Inflammatory macrophage treated with lipopolysaccharide for 1 hour (primary cell): ENCODE measurements at places on chromosomes 16 and 17.
A peak's percentile ranks its signal among the peaks of the same experiment; 100 is the strongest.

GRCh38 chr17:33889040-33889439 lies 366.0 kb upstream of the CCL2 start:
- no peak for DNase-seq

DNA sequence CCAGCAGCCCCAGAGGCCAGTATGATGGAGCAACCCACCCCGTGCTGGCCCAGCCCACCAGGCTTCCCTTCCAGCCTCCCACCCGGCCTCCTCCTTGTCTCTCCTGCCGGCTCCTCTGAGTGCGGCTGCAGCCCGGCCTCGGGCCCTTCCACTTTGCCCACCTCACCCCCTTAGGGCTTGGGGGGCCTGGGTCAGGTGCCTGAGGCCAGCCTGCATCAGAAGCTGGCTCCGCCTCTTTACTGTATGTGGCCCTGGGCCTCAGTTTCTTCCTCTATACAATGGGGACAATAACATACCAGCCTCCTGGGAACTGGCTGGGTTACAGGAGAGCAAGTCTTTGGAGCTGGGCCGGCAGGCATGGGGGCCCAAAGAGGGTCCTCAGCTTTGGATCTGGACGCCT lies 221.1 kb upstream of the CIBAR2 start:
- no peak for DNase-seq

GRCh38 chr17:28395968-28396367 lies 10.0 kb downstream of the SLC46A1 start:
- no peak for DNase-seq

- DNase-seq, result no peak
Observed at GRCh38 chr17:43984521-43984920, 19.9 kb upstream of the NAGS start.

- DNase-seq, result no peak
Observed at GRCh38 chr17:9668517-9668916, 23.2 kb downstream of the USP43 start.

DNA sequence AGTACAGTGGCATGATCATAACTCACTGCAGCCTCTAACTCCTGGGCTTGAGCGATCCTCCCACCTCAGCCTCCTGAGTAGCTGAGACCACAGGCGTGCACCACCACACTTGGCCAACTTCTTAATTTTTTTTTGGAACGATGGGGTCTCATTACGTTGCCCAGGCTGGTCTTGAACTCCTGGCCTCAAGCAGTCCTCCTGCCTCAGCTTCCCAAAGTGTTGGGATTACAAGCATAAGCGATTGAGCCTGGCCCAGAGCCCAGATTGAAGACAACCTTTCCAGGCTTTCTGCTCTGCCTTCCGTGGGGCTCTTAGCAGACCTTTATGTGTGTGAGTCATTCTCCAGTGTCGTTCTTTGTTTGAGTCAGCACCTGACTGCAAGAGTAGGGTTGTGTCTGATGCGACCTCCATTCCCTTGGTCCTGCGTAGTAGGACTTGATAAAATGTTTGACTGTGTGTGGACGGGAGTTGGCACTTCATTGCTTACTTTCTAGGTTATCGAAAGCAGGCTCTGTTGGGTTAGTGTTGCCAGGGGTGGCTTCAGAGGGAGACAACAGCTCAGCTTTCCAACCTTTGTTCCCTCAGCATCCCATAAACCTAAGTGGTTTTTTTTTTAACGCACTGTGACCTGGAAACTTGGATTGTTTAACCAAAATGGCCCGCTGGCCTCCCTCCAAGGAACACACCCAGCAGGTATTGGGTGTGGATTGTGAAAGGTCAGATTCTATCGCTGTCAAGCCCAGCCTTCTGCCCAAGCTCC lies 26.4 kb downstream of the EEF2K start:
- no peak for DNase-seq

DNA sequence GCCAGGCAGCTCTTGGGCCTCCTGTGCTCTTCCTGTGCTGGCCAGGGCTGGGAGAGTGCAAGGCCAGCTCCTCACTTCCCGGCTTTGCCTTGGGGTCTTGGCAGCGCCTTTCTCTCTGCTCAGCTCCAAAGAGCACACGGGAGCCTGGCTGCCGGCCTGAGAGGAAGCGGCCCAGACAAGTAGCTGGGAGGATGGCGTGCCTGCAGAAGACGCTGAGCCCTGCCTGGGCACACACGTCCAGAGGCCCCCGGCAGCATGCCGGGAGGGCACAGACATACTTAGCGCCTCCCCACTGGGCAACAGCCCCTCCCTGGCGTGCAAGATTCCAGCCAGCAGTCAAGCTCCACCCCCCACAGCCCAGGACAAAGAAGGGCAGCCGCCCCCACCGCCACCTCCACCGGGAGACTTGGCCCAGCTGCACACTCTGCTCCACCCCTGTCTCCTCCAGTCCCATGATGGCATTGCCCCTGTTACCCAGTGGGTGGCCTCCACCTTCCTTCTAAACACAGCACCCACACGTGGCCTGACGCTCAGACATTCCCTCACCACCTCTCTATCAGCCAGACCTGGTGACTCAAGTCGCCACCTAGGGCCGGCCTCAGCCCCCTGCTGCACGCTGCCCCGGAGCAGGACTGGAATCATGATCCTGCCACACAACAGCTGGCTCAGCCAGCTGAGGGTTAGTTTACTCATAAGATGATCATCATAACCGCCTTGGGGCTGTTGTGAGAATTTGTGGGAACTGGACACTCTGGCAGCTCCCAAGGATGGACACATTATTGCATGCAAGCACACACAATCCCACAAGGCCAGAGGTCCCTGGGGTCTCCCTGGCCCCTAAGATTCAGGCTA lies 12.4 kb downstream of the SGCA start:
- peak; percentile 22 for DNase-seq

DNA sequence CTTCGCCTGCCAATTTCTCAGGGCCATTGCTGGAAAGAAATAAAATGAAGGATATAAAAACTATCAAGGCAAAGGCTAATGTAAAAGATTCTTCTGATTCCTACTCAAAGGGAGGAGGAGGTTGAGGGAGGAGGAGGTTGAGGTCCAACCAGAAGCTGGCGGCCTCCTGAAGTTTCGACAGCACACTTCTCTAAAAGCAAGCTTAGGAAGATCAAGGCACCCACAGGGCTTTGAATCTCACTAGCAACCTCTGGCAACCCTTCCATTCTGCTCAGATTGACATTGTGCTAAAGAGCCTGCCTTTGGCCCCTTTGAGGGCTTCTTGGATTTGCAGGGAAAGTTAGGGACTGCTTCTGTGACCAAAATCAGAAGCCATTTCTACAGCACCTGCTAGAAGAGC lies 81.5 kb upstream of the TNRC6C start:
- peak; percentile 48 for DNase-seq

- no peak for DNase-seq
Observed at GRCh38 chr16:88284626-88285513, 97.9 kb upstream of the ZNF469 start.

GRCh38 chr16:59719121-59719520 lies 985.0 kb upstream of the GOT2 start:
- DNase-seq, result no peak

GRCh38 chr16:19436540-19436939 lies 18.9 kb downstream of the TMC5 start:
- no peak for DNase-seq

GRCh38 chr17:78430892-78431691 lies 52.6 kb downstream of the PGS1 start:
- DNase-seq, result no peak

DNA sequence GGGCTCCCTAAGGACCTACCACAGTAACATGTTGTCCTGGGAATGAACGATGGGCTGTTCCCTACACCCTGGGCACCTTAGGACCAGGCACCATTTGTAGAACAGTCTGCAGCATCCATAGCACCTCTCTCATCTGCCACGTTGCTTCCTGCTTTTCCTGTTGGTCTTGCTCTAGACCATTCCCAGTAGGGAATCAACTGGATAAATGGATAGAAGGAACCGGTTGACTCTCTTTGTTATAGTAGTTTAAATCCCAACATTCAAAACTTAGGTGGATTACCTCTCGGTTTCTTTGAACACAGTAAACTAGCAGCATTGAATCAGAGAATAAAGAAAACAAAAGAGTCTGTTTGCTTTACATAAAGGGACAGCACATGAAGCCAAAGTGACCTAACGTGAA lies 159.1 kb downstream of the HS3ST3B1 start:
- no peak for DNase-seq

DNA sequence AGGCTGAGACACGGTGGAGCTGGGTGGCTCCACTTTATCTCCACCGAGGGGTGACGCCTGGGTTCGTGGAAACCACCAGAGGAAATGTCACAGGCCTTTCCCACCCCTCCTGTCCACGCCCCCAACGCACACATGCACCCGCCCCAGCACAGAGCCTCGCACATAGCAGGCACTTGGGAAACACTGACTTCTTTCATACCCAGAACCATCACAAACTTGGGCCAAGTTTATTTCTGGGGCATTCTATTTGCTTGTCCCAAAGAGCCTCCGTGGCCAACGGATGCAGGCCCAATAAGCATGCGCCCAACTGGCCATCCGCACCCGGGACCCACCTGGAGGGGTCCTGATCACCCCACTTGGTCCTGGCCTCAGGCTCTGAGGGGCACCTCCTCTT lies 3.3 kb downstream of the BCAR1 start:
- no peak for DNase-seq

DNA sequence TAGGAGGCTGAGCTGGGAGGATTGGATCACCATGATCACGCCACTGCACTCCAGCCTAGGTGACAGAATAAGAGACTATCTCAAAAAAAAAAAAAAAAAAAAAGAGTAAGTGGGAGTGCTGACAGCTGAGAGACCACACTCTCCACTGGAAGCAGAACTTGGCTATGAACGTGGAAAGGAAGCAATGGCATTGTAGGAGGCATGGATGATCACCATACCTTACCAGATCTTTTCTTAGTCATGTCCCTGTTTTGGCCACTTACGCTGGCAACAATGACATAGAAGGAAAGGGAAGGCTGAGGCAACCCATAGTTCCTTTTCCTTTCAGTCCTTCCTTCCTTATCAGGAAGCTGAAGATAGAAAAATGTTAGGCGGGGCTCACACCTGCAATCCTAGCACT lies 3.7 kb upstream of the ATP1B2 start:
- DNase-seq, result peak; percentile 57

- no peak for DNase-seq
Observed at GRCh38 chr17:50076591-50077235, 18.4 kb upstream of the PDK2 start.

GRCh38 chr17:79019632-79020584 lies 4.1 kb upstream of the C1QTNF1 start:
- DNase-seq, result peak; percentile 85

- no peak for DNase-seq
Observed at GRCh38 chr17:55743103-55743679, 7.7 kb upstream of the PCTP start.

- DNase-seq, result no peak
Observed at GRCh38 chr17:70702683-70703255, 533.4 kb downstream of the KCNJ2 start.

- no peak for DNase-seq
Observed at GRCh38 chr16:9251026-9251425, 159.6 kb downstream of the HAPSTR1 start.

DNA sequence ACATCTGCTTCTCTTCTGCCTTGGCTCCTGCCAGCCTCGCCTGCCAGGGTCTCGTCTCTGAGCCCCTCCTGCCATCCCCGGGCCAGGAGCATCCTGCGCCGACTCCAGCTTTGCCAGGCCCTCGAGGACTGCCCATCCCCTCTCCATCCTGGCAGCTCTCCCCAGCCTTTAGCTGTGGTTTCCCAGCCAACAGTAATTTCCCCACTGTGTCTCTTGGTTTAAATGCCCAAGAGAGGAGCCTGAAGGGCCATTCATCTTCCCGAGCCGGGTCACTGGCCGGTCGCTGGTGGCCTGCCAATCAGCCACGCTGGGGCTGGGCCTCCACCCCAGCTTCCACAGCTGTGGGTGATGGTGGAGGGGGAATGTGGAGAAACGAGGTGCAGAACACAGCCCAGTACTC lies 47.8 kb downstream of the MRC2 start:
- DNase-seq, result no peak

DNA sequence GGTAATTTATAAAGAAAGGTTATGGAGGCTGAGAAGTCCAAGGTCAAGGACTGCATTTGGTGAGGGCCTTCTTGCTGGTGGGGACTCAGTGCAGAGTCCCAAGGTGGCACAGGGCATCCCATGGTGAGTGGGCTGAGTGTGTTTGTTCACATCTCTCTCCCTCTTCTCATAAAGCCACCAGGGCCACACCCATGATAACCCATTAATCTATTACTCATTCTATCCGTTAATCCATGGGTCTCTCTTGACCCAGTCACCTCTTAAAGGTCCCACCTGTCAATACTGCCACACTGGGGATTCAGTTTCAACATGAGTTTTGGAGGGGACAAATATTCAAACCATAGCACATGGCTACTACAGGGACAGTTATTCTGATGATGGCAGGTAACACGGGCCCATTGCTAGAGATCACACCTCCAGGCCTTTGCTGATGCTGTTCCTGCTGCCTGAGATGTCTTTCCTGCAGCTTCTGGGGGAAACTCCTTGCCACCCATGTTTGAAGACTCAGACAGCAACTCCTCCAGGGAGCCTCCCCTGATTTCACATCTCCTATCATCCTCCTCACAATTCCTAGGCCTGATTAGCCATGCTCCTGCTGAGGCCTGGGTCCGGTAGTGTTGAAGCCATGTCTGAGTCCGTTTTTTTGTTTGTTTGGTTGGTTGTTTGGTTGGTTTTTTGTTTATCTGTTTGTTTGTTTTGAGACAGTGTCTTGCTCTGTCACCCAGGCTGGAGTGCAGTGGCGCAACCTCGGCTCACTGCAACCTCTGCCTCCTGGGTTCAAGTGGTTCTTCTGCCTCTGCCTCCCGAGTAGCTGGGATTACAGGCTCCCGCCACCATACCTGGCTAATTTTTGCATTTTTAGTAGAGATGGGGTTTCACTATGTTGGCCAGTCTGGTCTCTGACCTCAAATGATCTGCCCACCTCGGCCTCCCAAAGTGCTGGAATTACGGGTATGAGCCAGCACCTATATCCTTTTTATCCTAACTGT lies 16.1 kb downstream of the SOCS1 start:
- no peak for DNase-seq

DNA sequence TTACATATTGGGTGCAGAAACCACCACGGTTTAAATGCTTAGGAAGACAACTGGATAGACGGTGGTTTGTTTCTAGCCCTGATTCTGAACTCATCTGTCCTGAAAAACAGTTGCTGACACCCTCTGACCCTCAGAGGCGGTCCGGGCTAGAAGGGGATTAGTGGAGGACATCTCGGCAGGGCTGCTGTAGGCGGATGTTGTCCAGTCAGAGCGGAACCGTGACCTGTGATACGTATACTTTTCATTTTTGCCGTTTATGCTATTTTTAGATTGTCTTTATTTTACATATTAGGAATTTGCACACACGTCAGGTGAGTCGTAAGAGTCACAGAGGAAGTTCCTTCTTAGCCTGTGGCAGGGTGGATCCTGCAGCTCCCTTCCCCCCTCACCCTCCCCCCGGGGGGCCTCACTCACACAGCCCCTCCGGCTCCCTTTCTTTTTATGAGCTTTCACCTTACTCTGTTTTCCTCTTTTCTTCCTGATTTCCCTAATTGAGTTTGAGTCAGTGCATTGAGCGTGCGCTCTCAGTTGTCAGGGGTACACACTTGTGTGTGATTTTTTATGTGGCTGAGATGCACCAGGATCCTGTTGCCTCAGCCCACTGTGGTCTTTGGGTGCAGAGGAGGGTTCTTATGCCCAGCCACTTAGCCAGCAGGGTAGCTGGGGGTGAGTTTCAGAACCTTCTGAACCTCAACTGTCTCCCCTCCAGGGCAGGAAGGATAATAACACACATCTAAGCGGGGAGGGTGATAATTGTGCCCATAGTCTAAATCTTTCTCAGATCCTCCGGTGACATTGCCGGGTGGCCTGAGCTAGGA lies 211.1 kb upstream of the CHMP6 start:
- peak; percentile 2 for DNase-seq
